ENCODE measurements at places on chromosomes 12 and 14.
A peak's percentile ranks its signal among the peaks of the same experiment; 100 is the strongest.

DNA sequence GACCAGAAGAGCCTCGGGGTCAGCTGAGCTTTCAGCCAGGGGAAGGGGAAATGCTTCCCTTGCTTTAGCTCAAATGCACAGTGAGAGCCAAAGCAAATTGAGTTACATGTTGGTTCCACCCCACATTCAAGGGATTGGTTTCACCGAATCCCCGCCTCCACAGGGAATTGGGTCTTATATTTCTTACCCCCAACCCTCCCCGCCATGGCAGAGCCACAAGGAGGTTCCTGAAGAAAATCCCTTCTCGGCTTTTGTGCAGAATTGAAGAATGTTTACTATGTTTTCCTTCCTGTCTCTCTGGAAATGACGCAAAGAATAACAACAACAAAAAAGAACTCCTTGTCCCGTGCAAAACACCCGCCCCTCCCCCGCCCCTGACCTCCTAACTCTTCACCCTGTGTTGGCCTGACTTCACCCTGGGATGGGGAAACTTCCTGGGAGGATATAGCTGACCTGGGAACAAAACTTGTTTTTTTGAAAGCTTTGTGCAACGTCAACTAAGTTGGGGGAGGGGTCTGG lies 21.9 kb upstream of the CIPC start:
- DNase-seq, result no peak

GRCh38 chr14:100540141-100540925 lies 46.9 kb downstream of the BEGAIN start:
- no peak for DNase-seq

DNA sequence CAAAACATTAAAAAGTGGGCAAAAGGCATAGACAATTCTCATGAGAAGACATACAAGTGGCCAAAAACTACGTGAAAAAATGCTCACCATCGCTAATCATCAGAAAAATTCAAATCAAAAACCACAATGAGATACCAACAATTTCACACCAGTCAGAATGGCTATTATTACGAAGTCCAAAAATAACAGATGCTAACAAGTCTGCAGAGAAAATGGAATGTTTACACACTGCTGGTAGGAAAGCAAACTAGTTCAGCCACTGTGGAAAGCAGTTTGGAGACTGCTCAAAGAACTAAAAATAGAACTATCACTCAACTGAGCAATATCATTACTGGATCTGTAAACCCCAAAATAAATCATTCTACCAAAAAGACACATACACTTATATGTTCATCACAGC lies 76.2 kb downstream of the PRKD1 start:
- DNase-seq, result no peak

DNA sequence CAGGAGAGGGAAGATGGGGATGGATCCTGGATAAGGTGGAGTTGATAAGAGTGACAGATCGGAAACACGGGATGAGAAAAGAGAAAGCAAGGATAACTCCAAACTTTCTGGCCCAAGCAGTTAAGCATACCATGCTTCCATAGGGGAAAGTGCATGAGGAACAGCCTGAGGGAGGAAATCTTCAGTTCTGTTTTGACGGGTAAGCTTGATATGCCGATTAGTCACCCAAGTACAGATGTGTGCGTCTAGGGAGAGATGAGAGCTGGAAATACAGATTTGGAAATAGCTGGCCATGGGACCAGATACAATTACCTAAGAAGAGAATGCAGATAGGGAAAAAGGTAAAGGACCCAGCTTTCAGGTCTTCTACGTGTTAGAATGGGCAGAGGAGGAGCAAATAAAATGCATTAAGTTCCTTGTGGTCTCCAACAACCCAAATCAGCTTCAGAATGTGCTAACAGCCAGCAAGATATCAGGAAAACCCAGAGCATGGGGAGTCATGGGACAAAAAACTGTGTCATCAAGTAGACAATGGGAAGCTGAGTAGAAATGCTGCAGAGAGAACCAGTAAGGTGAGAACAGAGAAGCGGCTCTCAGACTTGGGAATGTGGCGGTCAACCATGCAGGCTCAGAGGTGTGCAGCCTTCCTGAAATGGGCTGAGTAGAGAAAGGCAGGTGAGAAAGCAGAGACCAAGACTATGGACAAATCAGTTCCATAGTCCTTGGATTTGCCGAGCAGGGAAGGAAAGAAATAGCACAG lies 56.3 kb downstream of the PPP1R36 start:
- no peak for DNase-seq

DNA sequence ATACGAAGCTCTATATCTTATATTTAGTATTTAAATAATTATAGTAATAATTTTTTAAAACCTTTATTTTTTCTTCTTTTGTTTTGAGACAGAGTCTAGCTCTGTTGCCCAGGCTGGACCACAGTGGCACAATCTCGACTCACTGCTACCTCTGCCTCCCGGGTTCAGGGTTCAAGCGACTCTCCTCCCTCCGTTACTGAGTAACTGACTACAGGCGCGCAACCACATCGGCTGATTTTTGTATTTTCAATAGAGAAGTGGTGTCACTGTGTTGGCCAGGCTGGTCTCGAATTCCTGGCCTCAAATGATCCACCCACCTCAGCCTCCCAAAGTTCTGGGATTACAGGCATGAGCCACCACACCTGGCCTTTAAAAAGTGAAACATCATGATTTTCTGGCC lies 13.0 kb upstream of the WNK1 start:
- no peak for DNase-seq

GRCh38 chr12:47391566-47391965 lies 311.8 kb upstream of the AMIGO2 start:
- DNase-seq, result no peak

- DNase-seq, result peak; percentile 30
These were observed 183.8 kb downstream of the TBX5 start for GRCh38 chr12:114221957-114222630.

- DNase-seq, result no peak
These were observed 29.3 kb downstream of the ACTR6 start for GRCh38 chr12:100229876-100230275.

- peak; percentile 80 for DNase-seq
These were observed at the start of gene MANSC1 for GRCh38 chr12:12349711-12350665. Gene MANSC1, minus strand, starts transcription at chr12:12350242. Its CDS starts 6,928 bp downstream, at chr12:12343314.

DNA sequence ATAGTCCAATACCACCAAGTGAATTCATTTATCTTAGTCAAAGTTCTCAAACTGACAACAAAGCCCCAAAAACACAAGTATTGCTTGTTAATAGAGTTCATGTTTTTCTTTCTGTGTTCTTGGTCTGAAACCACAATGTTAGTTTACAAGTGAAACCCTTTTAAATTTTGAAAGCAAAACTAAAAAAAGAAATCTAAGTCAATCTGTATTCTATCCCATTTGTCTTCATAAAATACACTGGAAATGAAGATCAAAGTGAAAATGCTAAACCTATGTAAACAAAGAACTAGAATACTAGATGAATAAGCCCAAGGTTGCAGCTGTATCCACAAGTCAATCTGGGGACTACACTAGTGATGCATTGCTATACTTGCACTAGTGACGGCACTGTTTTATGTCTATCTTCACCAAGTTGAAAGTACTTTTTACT lies 10.4 kb downstream of the MAP4K5 start:
- no peak for DNase-seq

DNA sequence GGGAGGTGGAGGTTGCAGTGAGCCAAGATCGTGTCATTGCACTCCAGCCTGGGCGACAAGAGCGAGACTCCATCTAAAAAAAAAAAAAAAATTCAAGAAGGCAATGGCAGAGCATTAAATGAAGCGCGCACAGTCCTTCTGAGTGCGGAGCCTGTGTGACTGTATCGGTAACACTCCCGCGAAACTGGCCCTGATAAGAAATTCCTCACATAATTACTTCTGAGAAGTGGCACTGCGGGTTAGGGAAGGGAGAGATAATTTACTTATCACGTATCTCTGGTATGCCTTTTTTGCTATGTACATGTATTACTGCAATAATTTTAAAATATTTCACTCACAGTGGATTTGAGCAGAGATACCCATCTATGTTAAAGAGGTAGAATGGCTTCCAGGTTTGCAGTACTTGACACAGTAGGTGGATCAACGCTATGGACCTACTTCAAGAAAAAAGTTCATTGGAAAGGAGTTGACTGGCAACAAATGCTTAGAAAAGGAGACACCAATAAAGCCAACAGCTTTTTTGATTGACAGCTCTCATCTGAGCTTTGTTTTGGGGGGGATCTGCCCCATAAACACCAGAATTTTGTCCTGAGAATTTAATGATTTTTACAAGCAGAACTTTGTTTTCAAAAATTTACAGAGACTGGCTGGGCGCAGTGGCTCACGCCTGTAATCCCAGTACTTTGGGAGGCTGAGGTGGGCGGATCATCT lies 29.2 kb upstream of the SPTLC2 start:
- DNase-seq, result no peak

DNA sequence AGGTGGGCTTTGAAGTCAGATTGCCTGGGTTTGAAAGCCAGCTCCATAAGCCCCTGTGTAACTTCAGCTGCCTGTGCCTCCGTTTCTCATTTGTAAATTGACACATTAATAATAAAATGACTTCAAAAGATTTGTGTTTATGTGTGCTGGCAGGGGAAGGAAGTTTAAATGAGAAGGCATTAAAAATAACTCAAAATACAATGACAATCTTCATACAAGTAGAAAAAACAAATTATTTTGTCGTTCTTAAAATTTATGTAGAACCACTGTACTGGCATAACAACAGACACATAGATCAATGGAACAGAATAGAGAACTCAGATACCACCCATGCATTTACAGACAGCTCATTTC lies 83.0 kb downstream of the PPM1A start:
- DNase-seq, result no peak

- peak; percentile 10 for DNase-seq
These were observed 33.5 kb upstream of the C14orf180 start for GRCh38 chr14:104545942-104546501.

DNA sequence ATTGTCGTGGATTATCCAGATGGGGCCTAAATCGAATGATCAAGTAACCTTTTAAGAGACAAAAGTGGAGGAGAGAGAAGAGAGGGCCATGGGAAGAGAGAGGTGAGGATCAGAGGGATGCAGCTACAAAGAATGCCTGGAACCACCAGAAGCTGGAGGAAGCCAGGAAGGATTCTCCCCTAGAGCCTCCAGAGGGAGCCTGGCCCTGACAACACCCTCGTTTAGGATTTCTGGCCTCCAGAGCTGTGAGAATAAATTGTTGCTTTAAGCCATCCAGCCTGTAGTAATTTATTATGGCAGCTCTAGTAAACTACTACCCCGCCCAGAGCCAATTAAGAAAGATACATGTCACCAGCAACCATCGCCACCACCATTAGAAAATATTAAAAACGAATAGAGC lies 46.2 kb upstream of the GSC start:
- no peak for DNase-seq

DNA sequence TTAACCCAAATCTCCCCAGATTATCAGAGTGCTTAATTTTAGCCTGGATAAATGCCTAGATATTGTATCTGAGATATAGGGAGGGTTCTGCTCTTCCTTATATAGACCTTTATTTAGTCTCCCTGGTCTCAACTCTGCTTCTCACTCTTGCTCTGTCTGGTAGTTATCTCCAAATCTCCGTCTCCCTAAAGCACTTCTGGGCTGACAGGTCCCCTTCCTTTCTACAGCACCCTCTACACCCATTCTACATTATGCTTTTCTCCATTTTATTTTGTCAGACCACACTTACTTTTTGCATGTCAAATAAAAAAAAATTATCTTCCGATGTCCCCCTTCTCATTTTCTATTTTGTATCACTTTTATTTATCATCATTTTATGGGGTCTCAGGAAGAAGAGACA lies 2.0 kb upstream of the ERC1 start:
- DNase-seq, result no peak

GRCh38 chr12:92331383-92331782 lies 185.7 kb upstream of the BTG1 start:
- no peak for DNase-seq

DNA sequence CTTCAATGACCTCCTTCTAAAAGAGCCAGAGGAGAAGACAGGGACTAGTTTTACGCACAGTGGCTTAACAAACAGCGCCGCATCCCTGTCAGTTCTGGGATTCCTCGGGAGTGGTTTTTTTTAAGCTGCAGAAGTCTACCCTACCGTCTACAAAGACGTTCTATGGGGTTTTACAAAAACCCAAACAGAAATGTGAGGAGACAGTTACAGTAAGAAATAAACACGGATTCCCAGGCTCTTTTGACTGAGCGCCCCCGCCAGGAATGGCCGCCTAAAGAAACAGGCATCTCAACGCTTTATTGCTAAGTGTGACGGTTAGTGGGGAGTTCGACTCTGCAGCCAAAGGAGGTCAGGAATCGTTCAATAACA lies 484 bp downstream of the ALKBH1 start:
- DNase-seq, result peak; percentile 70
